ENCODE measurements at places on chromosomes 13 and 19.

- no peak for DNase-seq
Observed at GRCh38 chr13:36193151-36193855, 21.1 kb downstream of the SOHLH2 start.

DNA sequence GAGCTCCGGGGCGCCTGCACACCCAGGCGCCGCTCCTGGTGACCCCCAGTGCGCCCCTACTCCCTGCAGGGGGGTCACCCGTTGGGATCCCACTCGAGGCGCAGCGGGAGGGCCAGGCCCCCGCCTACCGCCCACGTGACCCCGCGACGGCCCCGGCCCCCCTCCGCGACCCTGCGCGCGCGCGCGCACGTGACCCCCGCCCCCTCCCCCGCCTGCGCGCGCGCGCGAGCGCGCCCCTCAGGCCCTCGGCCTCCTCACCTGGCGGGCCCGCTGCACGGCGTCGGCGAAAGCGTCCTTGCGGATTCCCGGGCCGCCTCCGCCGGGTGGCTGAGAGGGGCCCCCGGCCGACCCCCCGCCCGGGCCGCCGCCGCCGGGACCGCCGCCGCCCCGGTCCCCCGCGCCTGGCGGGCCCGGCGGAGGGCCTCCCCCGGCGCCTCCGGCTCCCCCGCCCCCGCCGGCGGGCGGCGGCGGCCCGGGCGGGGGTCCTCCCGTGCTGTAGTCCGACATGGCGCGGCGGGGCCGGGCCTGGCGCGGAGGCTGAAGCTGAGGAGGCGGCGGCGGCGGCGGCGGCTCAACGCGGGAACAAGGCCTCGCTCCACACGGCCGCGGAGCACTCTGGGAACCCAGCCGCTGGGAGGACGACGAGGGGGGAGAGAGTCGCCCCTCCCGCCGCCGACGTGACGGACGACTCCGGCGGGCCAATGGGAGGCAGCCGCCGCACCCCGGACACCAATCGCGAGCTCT is at the start of gene KHSRP:
Gene KHSRP, minus strand, starts transcription at position 617 of the 744 bp plus-strand sequence. Its CDS starts 110 bp downstream, at position 507.
- no peak for DNase-seq

- DNase-seq, result no peak
Observed at GRCh38 chr13:42539670-42540069, 34.3 kb upstream of the TNFSF11 start.

DNA sequence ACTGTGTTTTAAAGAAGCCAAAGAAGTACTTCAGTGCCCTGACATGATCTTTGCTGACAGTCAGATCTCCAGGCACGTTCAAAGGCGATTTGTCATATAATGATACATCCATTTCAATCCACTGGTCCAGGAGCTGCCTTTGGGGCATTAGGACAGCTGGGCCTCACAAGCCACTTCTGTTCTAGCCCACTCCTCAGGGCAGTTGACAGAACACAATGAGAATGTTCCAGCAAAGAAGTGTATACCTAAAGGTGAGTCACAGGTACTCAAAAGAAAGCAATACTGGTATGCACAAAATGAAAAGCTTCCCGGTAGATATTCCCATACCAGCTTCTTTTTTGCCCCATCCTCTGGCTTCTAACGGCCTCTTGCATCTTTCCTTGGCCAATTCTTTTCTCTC is 12.5 kb upstream of the MAP3K10 start:
- DNase-seq, result no peak

DNA sequence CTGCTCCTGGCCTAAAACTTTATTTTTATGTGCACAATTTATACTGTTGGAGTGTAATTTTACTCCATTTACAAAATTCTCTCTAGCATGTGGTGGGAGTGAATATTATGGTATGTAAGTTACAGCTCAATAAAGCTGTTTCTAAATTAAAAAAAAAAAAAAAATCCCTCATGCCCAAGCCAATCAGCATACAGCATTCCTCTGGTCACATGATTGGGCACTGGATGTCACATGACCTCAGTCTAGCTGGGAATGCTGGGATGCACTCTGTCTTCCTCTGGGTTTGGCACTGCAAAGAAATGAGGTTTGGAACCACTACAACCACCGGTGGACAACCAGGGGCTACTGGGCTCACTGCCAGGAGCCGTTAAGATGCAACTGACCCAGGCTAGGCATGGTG is 67.6 kb downstream of the ZNF557 start:
- DNase-seq, result no peak

DNA sequence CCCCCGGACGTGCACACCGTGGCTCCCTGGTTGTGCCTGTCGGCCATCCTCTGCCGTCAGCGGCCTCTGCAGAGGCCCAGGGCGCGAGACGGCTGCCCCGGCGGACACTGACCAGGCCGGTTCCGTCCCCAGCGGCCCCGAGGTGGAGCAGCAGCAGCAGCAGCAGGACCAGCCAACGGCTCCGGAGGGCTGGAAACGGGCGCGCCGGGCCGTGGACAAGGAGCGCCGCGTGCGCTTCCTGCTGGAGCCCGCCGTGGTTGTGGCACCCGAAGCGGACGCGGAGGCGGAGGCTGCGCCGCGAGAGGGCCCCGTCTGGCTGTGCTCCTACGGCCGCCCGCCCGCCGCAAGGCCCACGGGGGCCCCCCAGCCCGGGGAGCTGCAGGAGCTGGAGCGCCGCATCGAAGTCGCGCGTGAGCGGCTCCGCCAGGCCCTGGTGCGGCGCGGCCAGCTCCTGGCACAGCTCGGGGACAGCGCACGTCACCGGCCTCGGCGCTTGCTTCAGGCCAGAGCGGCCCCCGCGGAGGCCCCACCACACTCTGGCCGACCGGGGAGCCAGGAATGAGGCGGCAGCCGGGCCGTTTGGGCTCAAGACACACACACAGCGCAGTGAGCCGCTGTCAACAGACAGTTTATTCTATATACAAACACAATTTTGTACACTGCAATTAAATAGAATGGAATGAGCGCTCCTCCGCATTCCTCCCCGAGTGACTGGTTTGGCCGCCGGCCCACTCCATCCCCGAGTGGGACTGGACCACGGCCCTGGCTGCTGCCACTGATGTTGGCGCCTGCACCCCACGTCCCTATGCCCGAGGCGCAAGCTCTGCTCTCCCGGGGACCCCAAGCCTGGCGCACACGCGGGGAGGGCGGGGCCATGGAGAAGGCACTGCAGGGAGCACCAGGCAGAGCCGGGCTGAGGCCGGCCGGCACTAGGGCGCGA is 9.1 kb downstream of the GRIN3B start:
- DNase-seq, result no peak

GRCh38 chr19:11480715-11481533 is at the start of gene ELAVL3:
Gene ELAVL3, minus strand, starts transcription at chr19:11481046. Its CDS starts 438 bp downstream, at chr19:11480608.
- DNase-seq, result no peak

GRCh38 chr13:77470986-77471385 is 64.5 kb upstream of the SCEL start:
- DNase-seq, result no peak

- DNase-seq, result no peak
Observed at GRCh38 chr13:110638257-110638656, 22.9 kb downstream of the NAXD start.

DNA sequence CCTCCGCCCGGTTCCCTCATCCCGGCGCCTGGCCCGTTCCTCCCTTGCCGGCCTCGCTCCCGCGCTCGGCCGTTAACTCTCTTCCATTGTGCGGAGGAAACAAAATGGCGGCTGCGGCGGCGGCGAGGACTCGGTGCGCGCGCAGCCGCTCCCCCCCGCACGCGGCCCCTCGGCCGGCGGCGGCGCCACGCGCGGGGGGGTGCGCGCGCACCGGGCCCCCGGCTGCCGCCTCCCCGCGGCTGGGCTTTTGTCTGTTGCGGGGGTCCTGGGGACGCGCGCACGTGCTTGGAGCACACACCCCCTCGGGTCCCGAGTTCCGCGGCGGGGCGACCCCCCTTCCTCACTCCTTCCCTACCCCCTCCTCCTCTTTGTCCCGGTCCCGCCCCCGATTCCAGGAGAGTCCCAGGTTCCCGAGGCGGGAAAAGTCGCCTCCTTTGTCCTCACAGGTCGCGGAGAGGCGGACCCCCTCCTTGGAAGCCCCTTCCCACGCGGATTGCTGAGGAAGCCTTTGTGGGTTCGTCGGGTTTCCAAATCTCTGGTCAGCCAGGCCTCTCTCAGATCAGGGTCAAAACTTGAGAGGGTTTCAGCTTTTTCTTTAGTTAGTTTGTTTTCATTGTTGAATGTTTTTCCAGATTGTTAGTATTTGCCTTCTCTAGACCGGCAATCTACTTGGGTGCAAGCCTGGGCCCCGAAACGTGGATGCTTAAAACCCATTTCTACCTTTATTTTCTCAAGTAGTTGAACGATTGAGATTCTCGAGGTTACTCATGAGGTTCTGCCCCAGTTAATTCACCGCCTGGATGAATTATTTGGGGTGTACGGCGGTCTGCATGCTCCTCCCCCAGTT is 687 bp downstream of the ILF3 start:
- DNase-seq, result no peak

GRCh38 chr19:48751845-48752495 is 471 bp downstream of the FUT1 start:
- no peak for DNase-seq

- DNase-seq, result no peak
Observed at GRCh38 chr13:98648686-98649085, 71.8 kb upstream of the STK24 start.

DNA sequence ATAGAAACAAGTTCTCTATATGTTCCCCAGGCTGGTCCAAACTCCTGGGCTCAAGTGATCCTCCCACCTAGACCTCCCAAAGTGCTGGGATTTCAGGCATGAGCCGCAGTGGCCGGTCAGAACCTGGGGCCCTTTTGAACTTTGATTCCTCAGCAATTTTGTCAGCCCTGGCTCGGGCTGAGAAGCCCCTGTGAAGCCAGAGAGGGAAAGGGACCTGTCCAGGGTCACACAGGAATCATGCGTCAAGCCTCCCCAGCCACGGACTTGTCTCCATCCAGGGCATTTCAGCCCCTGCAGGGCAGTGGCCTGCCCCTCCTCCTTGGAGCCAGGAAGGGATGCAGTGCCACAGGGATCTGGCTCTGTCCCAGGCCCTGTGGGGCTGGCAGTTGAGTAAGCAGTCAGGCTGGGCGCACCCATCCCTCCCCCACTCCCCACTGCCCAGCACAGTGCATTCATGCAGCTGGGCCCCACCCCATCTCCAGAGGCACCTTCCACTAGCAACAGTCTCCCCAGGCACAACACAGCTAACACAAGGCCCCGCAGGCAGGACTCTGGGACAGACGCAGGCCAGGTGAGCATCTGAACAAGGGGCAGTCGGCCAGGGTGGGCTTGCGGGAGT is at the start of gene CAPS:
Gene CAPS, plus strand, starts transcription at position 516 of the 619 bp plus-strand sequence. CDS start 153 bp downstream, outside the sequence.
- no peak for DNase-seq

GRCh38 chr13:52975969-52976368 is 52.6 kb upstream of the OLFM4 start:
- DNase-seq, result no peak

GRCh38 chr13:46374710-46375109 is 12.3 kb downstream of the RUBCNL start:
- no peak for DNase-seq

DNA sequence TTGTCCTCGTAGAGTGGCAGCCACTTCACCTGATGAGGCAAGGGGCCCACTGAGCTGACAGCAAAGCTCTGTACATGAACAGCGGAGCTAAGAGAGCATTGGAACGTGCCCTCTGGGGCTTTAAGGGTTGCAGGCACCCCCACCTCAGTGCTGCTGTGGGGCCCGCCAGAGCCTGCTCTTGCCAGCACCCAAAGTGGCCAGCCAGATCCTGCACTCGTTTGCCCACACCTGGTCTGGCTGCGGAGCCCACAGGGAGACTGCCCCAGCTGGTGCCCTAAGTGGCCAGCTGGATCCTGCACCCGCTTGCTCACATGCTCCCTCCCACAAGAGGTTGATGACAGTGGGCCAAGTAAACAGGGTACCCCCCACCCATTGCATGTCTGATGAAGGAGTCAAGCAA is 783.4 kb upstream of the MIR17HG start:
- DNase-seq, result no peak

DNA sequence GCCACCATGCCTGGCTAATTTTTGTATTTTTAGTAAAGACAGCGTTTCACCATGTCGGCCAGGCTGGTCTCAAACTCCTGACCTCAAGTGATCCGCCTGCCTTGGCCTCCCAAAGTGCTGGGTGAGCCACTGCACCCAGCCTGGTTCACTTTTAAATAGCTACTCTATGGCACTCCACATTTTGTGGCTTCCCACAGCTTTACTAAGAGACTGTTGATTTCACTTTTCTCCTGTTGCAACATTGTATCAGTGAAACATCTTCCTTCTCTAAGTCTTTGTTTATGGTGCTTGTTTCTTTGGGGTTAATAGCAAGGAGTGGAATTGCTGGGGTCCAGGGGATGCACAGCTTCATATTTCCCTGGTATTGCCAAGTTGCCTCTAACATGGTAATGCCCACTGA is 12.3 kb downstream of the TMEM38A start:
- no peak for DNase-seq

DNA sequence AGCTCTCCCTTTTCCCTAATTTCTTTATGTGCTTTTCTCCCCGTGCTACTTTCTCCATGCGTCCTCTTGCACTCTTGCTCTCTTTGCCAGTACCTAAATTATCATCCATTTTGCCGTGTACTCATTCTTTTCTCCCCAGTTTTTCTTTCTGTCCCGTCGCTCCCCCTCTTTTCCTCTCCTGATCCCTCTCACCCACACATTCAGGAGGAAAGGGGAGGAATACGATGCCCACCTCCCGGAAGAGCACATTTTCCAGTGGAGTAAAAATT is 821 bp downstream of the ZNF616 start:
- DNase-seq, result no peak

- DNase-seq, result no peak
Observed at GRCh38 chr19:32890841-32891240, 21.3 kb upstream of the SLC7A9 start.

DNA sequence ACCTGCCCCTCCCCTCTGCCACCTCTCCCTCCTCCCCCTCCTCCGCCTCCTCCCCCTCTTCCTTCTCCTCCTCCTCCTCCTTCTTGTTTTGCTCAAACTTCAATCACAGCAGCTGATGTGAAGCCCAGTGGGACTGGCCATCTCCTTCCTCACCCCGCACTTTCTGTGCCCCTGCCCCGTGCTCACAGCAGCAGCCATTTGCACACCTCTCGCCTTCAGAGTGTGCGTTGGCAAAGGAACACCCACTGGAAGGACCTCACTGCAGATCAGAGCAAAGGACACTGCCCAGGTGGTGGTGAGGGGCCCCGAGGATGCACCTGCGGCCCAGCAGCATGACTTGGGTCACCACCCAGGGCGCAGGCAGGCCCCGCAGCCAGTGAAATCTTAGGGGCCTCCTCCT is 98.8 kb downstream of the SOX1 start:
- no peak for DNase-seq

DNA sequence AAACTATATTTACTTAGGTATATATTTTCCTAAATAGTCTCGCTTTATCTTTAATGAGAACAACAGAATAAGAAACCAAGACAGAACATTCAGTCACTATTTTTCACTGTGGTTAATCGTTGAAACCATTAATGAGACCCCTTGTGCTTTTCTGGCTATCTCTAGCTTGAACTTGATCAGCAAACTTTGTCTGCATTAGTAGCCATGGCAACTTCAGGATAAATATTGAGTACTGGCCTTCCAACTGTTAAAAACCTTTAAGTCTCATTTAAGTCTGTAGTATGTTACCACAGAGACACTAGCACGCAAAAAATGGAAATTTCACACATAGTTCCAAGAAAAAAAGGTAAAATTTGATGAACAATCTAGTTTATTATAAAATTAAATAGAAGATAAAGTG is 946.0 kb downstream of the SLITRK5 start:
- DNase-seq, result no peak
